ENCODE measurements at places on chromosomes 7 and 10.

GRCh38 chr7:122217125-122217524, 73.1 kb upstream of the AASS start:
- no peak for DNase-seq

DNA sequence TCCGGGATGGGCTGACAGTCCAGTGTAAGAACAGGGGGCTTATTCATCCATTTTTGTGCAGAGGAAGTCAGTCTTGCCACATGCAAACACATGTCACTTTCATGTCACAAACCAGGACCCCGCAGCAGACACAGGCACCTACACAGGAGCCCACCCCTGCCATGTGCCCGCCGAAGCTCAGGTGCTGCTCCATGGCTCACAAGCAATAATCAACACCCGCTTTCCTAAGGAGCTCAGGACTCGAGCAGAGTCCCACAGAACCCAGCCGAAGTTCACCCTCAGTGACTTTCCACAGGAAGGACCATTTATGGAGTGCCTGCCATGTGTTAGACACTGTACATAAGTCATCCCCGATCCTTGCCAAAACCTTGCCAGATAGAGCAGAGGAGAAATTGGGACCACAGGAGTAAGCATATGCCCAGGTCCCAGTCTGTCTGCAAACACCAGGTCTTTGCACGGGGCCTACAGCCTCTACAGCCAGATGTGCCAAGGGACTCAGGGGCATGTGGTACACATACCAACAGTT, 99.4 kb downstream of the EBF3 start:
- DNase-seq = no peak

- no peak for DNase-seq
Measured at GRCh38 chr7:44875241-44875640, 10.1 kb downstream of the PURB start.

- DNase-seq = no peak
Measured at GRCh38 chr7:4856336-4857057, 5.3 kb downstream of the PAPOLB start.

- DNase-seq = no peak
Measured at GRCh38 chr10:34526186-34526585, 288.9 kb downstream of the PARD3 start.

DNA sequence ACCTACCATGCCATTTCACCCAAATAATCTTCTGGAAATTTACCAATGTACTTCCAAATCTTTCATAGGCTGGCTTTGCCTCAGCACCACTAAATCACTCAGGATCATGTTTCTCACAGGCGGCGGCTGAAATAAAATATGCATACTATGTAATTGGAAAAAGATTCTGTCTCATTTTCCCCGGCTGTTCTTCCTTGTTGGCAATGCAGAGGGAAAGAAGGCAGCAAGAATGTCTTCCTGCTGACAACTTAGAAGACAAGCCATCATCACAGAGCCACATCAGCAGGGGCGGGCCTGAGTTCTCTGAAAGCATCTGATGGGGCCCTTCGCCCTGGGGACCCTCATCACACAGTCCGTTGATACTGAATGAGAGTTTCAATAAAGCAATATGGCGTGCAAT, 39.2 kb upstream of the COL1A2 start:
- no peak for DNase-seq

DNA sequence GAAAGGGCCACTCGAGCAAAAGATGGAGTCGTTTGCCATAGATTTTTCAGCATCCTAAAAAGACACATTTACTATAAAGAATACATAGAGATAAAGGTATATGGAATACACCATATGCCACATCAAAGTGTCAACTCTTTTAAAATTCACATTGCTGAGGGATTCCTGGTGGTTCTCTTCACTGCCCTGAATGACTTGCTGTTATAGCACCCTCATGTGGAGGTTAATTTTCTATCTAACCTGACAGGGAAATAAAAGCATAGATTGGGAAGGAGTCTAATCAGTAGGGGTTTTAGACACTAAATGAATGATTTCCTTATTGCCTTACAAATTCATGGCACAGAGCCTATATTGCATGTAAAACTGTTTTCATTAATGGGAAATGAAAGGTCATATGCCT, 25.9 kb downstream of the DNAH11 start:
- no peak for DNase-seq

- no peak for DNase-seq
Measured at GRCh38 chr10:6786579-6787031, 206.5 kb upstream of the PRKCQ start.

GRCh38 chr10:56537984-56538383, 176.9 kb upstream of the ZWINT start:
- no peak for DNase-seq

DNA sequence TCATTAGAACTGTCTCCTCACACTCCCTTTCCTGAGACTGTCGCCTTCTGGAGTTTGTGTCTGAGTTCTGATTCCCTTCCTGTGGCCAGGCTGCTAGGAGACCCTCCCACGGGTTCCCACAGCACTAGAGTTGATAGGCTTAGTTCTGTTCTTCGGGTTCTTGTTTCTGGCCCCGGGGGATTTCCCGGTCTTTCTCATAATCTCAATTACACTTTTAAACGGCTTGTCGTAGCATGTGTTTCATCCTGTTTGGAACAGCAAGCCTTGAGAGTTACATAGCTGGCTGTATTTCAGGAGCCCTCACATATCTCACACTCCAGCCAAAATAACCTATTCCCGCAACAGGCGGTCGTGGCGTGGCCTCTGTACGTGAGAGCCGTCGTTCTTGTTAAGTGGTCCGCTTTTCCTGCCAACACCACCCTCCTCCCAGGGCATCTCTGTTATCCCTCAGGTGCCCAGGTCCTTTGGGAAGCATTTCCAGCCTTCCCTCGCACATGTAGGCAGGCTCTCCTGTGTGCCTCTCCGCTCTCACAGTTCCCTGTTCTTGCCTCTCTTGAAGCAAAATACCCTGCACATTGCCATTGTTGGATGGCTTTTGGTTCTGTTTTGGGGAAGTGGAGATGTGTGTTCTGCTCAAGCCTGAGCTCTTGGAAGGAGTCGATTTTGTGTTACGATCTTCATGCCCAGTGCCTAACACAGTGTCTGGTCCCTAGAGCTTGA, 46.0 kb downstream of the CDC123 start:
- DNase-seq = peak; percentile 30

GRCh38 chr10:18743926-18744325, 84.7 kb downstream of the ARL5B start:
- DNase-seq = no peak

- DNase-seq = no peak
Measured at GRCh38 chr7:86733783-86734182, 90.1 kb downstream of the GRM3 start.

DNA sequence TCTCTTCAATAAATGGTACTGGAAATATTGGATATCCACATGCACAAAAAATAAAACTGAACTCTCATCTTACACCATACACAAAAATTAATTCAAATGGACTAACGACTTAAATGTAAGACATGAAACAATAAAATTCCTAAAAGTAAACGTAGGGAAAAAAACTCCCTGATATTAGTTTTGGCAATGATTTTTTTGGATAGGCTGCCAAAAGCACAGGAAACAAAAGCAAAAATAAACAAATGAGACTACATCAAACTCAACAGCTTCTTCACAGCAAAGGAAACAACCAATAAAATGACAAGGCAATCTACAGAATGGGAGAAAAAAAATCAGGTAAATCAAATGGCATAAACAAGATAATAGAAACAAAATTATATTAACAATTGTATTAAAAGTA, 65.7 kb downstream of the ORC5 start:
- DNase-seq = no peak

- DNase-seq = no peak
Measured at GRCh38 chr7:44391171-44391570, 65.8 kb upstream of the CAMK2B start.

DNA sequence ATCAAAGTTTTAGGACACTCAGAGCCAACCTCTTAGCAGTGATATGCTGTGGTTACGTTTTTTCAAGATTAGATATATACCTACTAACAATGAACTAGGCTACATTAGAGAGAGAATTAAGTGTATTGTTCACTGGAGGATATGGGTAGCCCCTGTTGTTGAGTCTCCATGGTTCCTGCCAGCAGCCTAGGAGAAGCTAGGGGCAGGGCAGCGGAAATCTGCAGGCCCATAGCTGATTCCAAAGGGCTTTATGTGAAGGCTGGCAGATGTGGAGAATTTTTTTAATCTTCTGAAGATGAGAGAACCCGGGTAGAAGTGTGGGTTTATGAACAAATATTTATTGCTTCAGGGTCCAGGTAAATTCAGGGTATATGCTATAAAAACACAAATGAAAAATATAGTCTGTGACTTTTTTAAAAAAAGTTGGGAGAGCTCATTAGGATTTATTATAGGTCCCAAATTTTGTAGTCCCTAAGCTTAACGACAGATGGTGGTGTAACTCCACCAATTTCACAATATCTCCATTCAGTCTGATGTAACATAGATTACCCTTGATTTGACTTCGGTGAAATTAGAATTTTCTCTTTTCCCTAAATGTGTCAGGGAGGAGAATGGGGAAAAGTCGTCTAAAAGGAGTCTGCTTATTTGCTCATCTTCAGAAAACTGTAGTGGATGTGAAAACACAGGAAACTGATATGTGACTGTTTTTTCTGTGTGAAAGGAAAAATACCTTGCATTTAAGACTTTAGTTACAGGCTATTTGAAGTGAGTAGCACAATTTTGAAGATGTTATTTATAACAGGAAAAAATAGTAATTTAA, 163.0 kb upstream of the PPP1R3A start:
- no peak for DNase-seq

- DNase-seq = no peak
Measured at GRCh38 chr7:140294454-140294853, 103.9 kb downstream of the SLC37A3 start.

DNA sequence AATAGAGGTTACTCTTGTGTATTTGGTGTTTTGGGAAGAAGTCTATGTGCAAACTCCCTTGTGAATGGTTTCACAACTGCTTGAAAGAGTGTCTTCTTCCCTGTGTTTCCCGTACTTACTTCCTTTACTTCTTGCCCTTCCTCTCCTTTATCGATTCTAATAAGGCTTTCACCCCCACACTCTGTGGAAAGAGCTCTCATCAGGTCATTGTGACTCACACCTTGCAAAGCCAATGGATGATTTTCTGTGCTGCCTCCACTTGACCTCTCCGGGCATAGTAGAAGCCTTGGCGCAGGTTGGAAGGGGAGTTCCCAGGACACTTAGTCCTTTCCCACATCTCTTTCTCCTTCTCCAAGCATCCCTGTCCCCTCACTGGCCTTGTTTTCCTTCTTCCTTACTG, 6.2 kb upstream of the TSPAN15 start:
- DNase-seq = no peak

DNA sequence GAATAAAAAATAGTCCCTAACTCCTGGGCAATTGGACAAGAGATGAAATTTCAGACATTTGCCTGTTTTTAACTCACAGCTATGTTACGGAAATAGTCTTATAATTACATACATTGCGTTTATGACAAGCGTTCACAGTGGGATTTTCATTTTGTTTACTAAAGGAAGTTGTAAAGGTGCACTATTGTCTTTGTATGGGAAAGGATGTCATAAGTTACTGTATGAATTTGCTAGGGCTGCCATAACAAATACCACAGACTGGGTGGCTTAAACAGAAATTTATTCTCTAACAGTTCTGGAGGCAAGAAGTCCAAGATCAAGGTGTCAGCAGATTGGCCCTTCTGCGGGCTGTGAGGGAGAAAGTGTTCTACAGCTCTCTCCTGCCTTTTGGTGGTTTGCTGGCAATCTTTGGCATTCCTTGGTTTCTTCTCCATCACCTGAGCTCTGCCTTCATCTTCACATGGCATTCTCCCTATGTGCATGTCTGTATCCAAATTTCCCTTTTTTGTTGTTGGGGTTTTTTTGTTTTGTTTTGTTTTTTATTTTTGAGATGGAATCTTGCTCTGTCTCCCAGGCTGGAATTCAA, 5.6 kb downstream of the NFE2L3 start:
- no peak for DNase-seq

GRCh38 chr7:149310113-149310836, 48.3 kb downstream of the ZNF783 start:
- no peak for DNase-seq

DNA sequence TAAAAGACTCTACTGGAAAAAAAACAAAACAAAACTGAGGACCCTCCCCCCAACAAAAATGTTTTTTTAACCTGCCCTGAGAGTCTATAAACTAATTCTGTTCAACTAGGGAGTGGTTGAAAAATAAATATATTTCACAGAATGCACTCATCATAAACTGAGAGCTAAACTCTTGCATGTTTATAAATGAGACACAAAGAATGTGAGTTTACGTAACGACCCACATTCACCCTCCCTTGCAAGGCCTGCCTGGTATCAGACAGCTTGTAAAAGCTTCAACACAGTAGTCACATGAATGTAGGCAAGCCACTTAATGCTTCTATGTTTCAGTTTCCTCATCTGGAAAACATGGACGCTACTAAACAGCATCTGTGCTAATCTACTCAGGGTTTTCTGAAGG, 50.3 kb downstream of the JAZF1 start:
- no peak for DNase-seq

GRCh38 chr7:25261545-25262140, 33.4 kb upstream of the NPVF start:
- no peak for DNase-seq

DNA sequence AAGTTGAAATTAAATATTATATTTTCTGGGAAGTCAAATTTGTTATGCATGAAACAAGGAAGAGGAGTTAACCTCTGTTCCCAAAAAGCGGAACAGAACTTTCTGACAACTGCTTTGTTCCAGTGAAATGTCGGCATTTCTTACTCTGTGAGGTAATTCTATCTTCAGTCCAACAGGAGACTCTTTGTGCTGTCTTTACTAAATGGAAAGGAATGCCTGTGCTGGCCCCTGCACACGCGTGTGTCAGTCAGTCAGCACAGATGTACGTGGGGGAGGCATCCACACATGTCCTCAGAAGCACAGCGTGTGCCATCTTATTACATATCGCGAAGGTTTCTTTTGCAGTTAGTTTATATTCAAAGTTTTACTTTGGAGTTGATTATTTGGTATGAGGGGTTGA, 37.5 kb downstream of the NET1 start:
- DNase-seq = no peak

GRCh38 chr7:1533547-1534329, 3.2 kb downstream of the MAFK start:
- no peak for DNase-seq

DNA sequence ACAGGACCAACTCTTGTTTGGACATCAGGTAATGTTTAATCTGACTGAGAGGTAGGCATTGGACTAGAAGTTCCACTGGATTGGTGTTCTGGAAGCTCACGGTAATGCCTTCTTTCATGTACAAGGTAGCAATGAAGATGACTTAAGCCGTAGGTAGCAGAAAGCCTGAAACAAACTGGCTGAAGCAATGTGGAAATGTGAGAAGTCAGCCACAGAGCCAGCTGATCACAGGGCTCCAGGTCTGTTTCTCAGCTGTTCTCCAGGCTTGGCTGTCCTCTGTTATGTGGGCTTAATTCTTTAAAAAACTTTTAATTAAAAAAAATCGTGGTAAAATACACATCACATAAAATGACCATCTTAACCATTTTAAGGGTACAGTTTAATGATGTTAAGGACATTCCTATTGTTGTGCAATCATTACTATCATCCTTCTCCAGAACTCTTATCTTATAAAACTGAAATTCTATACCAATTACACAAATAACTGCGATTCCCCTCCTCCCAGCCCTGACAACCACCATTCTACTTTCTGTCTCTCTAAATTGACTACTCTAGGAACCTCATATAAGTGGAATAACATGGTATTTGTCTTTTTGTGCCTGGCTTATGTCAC, 101.4 kb upstream of the ZNF32 start:
- DNase-seq = no peak
